H1 (cell line): ENCODE measurements at places on chromosomes 1 and 21.

- DNase-seq, result peak; percentile 78
Observed at GRCh38 chr1:115838431-115839028, 2.4 kb downstream of the NHLH2 start.

GRCh38 chr1:2787163-2787911 is 14.2 kb downstream of the TTC34 start:
- no peak for DNase-seq

DNA sequence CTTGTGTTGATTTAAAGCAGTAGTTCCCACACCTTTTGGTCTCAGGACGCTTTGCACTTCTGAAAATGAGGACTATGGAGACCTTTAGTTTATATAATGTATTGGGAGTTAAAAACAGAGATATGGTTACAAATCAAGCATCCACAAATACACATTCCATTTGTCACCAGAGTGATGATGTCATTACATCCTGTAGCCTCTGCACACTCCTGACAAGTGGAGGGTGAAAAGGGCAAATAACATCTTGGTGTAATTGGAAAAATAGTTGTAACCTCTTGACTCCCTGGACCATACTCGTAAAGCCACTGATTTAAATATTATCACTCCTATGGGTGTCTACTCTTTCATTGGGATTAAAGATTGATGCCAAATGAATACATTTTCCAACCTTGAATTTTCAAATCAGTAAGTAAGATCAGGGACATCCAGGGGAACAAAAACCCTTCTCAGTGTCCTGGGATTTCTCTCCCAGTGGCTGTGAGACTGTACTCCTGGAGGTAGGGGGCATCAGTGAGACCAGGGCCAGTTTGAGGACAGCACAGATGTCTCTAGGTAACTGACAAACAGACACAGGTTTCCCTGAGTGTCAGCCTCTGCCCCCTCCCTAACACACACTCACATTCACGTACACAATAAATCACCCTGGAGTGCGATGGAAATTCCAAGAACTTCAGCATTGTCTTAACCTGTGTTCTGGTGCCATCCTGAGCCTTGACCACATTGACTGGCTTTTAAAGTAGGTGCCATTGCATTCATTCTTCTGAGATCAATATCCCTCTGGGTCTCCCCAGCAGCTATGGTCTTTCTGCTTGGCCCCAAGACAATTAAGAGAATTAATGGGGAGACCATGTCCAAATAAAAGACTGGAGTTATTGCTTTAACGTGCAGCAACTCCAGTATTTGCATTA is 63.0 kb downstream of the NR5A2 start:
- no peak for DNase-seq

- no peak for DNase-seq
Observed at GRCh38 chr1:91123773-91124172, 101.9 kb upstream of the ZNF644 start.

GRCh38 chr1:110483308-110483685 is 32.3 kb downstream of the PROK1 start:
- no peak for DNase-seq

DNA sequence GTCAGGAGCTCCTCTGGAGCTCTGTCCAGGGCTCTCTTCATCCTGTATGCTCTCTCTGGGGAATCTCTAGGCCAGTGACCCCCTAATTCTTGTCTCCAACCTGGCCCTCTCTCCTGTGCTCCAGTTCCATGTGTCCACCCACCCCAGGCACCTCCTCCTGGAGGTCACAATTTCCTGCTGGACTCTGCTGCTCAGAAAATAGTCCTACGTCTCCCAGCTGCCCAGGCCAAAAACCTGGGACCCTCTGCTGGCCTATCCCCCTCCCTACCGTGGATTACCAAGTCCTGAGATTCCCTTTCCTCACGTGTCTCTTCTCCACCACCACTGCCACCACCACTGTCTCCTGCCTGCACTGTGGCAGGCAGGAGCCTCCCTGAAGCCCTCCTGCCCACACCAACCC is 11.7 kb downstream of the NES start:
- no peak for DNase-seq

DNA sequence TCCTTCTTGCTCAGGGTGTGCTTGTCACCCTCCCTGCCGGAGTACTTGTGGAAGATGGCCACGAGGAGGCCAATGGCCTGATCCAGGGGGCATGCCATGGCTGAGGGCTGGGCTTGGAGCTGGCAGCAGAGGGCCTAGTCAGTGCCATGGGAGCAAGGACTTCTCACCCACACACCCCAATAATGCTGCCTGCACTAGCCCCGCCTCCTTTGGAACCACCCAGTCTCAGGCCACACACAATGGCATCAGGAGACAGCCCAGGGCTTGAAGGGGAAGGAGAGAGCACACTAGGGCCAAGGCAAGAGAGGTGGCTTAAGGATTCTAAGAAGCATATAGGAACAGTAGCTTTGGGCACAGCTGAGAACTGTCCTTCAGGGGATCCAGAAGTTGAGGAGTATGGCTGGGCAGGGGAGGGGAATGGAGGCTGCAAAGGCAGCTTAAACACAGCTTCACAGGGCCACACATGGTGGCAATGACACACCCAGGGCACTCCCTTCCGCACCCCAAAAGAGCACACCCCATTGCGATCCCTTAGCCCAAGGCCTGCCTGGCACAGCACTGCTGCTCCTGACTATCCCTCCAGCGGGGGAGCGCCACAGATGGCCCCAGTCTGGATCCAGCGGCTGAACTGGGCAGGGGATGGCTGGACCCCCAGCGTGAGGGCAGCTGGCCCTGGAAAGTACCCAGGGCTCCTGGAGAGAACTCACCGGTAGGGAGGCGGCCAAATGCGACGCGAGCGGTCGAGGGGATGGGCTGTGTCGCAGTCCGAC is at the start of gene S100A6:
Gene S100A6, minus strand, starts transcription at position 750 of the 770 bp plus-strand sequence. Its CDS starts 652 bp downstream, at position 98.
- no peak for DNase-seq

DNA sequence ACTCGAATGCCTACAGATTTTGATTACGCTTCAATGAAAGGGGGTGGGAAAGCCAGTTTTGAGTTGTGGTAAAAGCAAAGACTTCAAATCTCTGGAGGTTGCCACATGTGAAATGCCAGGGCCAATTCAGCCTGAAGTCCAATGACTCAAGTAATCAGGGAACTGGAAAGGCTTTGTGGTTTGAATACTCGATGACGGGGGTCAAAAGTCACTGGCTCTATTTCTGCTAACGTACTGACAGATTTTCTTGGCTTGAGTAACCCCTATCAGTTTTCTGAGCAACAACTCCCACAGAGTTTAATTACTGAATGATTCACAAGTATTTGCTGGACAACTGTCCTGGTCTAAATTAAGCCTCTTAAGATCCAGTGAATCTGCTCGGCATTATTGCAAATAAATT is 152.2 kb downstream of the SIPA1L2 start:
- no peak for DNase-seq

DNA sequence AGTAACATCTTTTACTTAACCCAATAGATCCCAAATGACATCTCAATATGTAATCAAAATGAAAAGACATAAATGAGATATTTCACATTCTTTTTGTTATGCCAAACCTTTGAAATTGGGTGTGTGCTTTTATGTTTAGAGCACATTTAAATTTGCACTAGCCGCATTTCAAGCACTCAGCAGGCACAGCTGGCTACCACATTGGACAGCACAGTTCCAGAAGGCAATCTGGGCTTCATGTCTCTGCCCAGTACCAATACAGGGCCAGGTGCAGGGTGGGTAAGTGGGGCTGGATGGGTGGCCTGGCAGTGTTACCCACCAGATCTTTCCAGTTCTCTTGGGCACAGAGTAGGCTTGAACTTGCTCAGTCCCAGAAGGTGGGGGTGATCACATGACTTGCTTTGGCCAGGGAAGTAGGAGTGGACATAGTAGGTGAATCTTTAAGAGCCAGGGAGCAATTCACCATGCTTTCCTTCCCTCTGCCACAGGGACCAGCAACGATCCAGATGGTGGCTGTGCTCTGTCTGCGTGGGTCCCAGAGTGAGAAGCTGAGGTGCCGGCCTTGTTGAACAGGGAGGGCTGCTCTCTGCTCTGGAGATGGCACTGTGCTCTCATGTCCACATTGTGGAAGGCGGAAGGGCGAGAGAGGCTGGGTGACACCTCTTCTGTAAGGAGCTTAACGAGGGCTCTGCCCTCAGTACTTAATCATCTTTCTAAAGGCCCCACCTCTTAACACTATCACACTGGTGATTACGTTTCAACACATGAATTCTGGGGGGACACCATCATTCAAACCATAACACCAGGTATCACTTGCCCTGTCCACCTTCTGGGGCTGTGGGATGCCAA is 261.4 kb downstream of the GRIK3 start:
- no peak for DNase-seq
